ENCODE measurements at places on chromosomes 3 and 15.

DNA sequence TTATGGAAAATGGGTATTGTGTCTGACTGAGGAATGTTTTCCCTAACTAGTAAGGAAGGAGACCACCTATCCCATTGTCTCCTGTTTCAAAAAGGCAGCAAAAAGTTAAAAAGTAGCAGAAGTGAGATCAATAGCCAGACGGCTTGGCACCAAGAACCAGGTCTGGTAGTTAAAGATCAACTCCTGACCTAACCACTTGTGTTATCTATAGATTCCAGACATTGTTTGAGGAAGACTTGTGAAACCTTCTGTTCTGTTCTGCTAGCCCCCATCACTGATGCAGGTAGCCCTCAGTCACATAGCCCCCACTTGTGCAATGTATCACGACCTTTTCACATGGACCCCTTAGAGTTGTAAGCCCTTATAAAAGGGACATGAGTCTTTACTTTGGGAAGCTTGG is 46.3 kb upstream of the C2CD4B start:
- no peak for DNase-seq

DNA sequence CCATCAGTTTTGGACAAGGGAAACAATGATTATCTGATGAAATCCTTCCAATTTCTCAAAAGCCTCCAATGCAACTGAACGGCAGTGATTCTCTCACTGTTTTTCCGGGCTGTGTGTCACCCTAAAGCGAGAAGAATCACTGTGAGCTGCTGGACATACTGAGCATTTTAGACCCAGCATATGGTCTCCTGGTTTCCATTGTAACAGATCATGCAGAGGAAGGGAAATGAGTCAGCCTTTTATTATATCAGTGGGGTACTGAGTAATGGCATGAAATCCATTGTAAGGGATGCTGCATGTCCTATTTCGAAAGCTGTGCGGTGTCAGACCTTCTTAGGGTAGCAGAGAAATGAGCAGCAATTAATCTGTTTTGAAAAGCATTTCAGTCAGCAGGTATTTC is 287.1 kb downstream of the IL5RA start:
- no peak for DNase-seq

GRCh38 chr15:82750831-82751180 is 41.1 kb upstream of the AP3B2 start:
- no peak for DNase-seq

DNA sequence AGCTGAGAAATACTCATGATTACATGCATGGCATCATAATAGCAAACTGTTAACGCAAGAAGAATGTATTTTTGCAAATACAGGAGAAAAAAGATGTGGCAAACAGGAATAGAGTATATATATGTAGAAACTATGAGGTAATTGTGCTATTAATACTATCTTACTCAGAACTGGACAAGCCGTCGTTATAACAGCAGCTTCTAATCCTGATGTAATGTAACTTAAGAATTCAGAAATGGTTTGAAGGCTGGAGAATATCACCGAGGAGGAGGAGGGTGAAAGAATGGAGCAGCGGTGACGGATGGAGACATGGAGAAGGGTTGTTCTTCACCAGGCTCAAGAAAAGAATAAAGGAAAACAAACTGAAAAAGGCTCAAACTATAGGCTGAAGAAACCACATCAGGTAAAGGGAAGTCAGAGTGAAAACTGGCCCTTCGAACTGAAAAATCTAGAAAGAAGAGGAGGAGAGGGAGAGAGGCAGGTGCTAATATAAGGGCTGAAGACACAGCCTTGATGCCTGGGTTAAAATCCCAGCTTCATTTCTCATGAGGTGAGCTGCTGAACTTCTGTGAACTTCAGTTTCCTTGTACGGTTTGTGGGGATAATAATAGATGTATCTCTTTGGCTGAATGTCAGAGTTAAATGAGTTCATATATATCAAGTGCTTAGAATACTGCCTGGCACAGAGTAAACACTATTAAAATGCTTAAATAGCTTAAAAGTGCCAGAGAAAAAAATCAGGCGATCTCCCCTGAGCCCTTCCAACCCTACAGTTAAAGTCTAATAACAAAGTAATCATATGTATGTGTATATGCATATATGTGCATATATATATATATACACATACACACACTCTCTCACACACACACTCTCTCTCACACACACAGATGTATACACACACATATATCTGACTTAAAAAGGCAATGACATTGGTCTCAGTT is 43.9 kb downstream of the GOLIM4 start:
- DNase-seq = no peak

- no peak for DNase-seq
Measured at GRCh38 chr3:8182904-8183303, 318.7 kb upstream of the LMCD1 start.

DNA sequence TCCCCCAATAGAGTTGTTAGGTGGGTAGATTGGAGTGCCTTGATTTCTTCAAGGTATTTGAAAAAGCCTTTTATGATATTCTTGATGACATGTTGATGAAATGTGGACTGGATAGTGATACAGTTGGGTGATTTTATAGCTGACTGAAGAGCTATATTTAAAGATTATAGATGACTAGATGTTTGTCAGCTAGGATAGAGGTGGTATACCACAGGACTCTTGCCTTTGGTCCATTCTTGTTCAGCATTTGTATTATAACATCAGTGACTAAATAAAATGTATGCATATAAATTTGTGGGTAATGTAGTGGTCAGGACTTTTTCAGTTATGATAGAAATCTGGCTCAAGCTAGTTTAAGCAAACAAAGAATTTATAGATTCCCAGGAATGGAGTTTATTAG is 143.9 kb downstream of the ZNF609 start:
- DNase-seq = no peak

- peak; percentile 11 for DNase-seq
Measured at GRCh38 chr3:71308836-71309235, 274.7 kb downstream of the FOXP1 start.

DNA sequence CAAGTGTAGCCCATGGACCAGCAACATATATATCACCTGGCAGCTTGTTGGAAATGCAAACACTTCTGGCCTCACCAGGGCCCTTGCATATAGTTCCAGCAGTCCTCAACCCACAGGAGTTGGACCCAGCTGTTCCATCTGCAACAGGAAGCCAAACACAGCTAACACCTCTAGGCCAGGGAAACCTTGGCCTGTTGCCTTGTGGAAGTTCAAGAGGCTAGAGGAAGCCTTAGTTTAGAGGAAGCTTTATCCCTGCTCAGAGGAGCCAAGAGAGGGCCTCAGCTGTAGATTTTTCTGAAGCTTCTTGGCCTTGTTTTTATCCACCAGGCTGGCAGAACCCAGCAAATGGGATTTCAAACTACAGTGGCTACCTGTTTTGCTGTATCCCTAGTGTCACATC is 11.4 kb downstream of the FHIT start:
- DNase-seq = no peak

- DNase-seq = peak; percentile 69
Measured at GRCh38 chr15:92810418-92811138, 89.5 kb upstream of the CHD2 start.

GRCh38 chr15:42490291-42490670 is 660 bp downstream of the ZNF106 start:
- DNase-seq = no peak

GRCh38 chr3:1774597-1774996 is 324.1 kb upstream of the CNTN4 start:
- DNase-seq = no peak

DNA sequence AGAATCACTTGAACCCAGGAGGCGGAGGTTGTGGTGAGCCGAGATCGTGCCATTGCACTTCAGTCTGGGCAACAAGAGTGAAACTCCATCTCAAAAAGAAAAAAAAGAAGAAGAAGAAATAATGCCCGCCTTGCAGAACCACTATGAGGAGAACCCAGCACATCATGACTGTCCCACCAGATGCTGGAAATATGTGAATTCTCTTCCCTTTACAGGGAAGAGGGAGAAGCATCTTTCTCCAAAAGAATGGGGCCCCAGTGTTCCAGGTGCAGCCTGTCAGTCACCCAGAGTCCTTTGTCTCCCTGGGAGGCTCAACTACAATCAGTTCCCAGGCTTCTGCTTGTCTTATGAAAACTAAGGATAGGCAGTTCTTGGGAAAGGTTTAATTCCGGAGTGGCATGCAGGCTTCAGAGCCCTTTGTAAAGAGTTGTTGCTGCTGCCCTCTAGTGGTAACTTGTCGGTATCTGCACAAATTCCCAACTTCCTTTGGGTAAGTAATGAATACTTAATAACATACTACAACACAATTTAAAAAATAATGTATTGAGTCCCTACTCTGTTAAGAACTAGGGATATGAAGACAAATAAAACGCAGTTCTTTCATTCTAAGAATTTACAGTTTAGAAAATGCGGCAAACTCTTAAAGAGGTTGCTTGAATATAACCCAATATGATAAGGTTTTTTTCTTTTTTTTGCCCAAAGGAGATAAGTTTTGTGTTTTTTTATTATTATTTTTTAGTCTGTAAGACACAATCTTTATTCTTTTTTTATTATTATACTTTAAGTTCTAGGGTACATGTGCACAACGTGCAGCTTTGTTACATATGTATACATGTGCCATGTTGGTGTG is 18.6 kb upstream of the TICRR start:
- peak; percentile 49 for DNase-seq

GRCh38 chr15:64844576-64845145 is 2.9 kb downstream of the PLEKHO2 start:
- DNase-seq = peak; percentile 53

DNA sequence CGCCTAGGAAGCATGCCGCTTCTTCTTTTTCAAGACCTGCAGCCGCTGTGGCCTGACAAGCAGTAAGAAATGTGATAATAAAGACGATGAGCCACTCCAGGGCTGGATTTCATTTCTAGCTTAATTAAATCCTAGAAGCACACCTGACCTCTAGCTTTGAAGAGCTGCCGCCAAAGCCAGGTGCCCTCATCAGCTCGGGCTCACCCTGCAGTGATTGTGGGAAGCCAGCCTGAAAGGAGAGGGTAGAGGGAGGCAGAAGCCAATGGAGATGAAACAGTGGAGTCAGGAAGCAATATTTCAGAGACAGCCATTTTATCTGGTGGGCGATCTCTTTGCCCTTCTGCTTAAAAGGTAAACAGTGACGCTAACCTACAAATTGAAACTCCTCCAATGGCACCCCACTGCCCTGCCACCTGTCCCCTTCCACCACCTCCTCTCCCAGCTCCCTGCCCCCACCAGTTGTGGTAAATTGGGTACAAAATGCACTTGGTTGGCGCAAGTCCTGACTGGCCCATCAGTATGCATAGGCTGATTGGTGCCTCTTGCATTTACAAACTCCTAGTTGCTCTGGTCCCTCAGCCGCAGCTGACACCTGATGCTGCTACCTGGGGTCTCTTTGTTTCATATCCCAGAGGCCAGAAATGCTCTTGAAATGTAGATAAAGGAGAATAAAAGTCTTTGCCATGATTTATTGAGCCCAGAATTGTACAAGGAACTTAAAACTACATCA is 385.3 kb downstream of the PDCD6IP start:
- DNase-seq = no peak

- no peak for DNase-seq
Measured at GRCh38 chr15:70461017-70461416, 302.3 kb downstream of the UACA start.

DNA sequence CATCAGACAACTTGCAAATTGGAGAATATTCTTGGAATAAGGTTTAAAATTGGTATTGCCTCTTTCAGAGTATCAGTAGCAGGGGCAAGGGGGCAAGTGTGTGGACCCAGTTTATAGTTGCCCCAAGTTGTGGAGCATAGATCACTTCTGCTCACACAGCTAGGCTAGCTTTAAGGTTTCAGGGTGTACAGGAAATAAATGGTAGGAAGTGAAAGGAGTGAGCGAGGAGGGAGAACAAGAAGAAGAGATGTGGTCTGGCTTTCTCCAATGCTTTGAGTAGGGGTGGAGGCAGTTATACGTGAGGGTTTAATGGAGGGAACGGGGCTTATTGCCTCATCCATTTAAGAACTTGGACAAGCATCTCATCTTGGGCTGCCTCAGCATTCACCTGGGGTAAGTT is 290.0 kb upstream of the CFAP20DC start:
- DNase-seq = no peak

DNA sequence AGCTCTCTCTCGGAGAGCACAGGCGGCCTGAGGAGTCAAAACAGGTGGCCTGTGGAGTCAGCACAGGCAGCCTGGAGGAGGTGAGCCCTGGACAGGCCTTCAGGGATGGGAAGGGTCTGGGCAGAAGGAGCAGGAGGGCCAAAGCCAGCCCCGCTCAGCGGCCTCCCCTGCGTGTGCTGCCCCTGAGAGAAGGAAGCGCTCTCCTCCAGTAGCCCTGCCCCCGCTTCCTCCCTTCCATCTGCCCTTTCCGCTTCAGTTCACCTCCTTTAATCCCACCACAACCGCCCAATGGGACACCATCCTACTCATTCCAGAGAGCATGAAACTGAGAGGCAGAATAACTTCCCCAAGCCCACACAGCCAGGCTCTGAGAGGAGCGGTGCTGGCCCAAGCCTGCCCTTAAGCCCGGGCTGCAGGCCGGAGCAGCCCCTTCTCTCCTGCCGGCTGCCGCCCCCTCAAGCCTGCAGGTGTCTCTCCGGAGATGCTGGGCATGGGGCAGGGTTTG is 3.2 kb upstream of the NR2E3 start:
- no peak for DNase-seq

DNA sequence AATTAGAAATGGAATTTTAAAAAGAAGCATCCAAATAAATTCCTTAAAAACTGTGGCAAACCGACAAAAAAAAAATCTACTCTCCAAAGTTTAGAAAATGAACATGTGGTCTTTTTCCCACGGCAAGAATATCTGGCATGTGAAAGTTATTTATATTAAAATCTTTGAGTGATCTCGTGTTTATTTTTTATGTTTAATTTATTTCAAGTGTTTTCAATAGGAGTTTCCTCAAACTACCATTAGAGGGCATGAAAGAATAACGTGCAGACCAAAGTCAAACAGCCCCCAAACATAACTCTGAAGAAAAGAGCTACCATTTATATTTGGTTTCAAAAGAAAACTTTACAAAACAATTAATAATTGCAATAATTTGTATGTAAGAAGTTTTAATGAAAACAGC is 286.4 kb downstream of the ZIC4 start:
- no peak for DNase-seq

DNA sequence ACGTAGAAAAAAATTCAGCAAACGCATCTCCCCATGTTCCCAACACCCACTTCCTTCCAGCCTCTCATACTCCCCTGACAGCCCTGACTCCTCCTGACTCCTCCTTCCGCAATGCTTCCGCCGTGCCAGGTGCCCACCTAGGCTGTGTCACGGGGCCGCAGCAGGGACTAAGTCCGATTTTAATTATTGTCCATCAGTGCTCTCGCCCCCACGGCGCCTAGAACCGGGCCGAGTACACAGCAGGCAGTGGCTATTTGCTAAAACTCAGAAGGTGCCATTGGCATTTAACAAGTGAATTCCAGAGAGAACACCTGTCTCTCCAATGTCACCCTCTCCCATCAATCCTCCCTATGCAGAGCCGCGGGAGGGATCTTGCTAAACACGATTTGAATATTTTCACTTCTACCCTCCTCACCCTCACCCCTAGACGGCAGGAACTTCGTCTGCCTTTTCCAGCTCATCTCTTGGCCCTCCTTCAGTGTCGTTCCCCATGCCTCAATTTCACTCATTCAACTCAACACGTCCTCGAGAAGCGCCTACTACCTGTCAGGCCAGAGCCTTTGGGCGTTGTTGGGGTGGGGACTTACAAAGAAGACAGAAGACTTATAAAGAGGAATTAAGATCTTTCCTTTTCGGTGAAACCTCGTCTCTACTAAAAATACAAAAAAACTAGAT is 11.5 kb upstream of the SHF start:
- DNase-seq = peak; percentile 51

GRCh38 chr15:71049706-71050422 is 65.4 kb upstream of the THSD4 start:
- DNase-seq = no peak

Data from activated CD4-positive, alpha-beta T cell treated with anti-CD3 and anti-CD28 coated beads, Interleukin-2, amount 50 U/mL, for 16 hours (primary cell).